ENCODE measurements at places on chromosomes 4 and X.

GRCh38 chr4:107834241-107834794, 9.6 kb downstream of the SGMS2 start:
- no peak for DNase-seq

DNA sequence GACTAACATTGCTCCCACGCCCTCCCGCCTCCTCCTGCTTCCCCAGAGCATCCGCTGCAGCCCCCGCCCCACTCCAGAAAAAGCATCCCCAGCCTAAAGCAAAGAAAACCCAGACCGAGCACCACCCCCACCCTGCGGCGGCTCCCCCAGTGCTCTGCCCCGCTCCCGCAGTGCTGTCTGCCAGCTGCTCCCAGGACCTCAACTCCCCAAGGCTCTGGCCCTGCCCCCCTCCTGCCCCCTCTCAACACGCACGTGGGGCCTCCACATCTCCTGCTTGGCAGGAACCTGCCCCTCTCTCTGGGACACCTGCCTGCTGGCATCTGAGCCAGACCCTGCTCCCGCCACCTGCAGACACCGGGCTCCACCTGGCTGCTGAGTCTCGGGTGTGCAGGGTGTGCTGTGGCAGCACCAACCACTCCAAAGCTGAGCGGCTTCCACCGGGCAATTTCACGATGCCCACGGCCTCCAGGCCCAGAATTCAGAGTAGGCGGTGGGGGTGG, 79.4 kb downstream of the FAM53A start:
- no peak for DNase-seq

- DNase-seq = peak; percentile 20
These were observed 61.9 kb downstream of the HOPX start for GRCh38 chr4:56619160-56619559.

GRCh38 chr4:175823015-175823742, 11.1 kb upstream of the GPM6A start:
- DNase-seq = no peak

- DNase-seq = no peak
These were observed 13.8 kb downstream of the ADD1 start for GRCh38 chr4:2857349-2857927.

- no peak for DNase-seq
These were observed 1525.6 kb downstream of the ARAP2 start for GRCh38 chr4:34718576-34719245.

DNA sequence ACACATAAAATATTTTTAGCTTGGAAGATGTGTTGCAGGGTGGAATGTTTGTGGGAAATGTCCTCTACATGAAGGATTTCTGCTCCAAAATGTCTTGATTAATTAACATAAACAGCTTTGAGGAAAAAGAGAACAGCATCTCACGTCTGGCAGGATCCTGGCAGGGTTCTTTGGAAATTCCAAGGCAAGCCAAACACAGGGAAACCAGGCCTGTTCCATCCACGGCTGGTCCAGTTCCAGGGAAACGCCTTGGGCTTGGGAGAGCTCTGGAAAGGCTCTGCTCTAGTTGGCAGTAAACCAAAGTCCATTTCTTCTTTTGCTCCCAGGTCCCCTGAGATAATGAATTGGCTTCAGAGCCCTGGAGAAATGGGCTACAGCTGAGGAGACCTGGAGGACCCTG, 42.4 kb upstream of the GAB1 start:
- no peak for DNase-seq

DNA sequence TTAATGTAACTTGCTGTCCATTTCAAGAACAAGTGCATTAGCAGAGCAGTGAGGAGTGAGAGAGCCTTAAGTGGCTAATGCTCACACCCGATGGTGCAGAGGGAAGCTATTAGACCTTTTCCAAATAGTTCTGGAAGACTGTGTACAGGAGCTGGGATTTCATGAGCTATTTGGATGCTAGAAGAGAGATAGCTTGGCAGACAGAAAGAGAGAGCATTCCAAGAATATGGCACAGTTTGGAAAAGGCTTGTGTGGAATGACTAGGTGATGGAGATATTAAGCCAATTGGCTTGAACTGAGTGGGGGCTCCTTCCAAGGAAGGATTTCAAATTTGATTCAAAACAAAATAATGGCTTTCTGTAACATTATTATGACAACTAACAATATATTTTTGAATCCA, 1097.2 kb upstream of the TENM3 start:
- DNase-seq = no peak

DNA sequence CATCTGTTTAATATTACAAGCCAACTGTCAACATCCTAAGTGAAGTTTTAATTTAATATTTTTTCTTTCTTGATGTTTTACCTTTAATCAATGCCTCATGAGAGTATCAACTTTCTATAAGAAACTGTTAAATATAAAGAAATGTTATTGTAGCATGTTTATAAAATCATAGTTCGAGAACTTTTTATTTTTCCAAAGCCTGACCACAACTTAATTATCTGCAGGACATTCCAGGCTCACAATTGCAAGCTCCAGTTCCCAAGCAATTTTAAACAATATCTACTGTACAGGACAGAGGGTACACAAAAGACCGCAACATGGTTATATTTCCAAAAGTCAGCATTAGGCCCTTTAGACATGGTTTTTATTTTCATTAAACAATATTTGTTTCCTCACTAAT, 20.1 kb downstream of the STX18 start:
- DNase-seq = no peak

- DNase-seq = no peak
These were observed 37.5 kb upstream of the ADH1C start for GRCh38 chr4:99390055-99390454.

- no peak for DNase-seq
These were observed 191.6 kb downstream of the ANAPC10 start for GRCh38 chr4:144906181-144906925.
